ENCODE measurements at places on chromosomes 4 and X. TPM values are rescaled to one million over a fixed set of nuclear protein-coding genes. Genes with fewer than 3 reads are reported as not detected.

Gene TMSB15C
- total RNA-seq: not detected

Gene SOWAHB
- not detected for total RNA-seq

- DNase-seq: no peak
Observed at GRCh38 chrX:39065051-39065871, 264.0 kb downstream of the MID1IP1 start.

- peak; percentile 74 for DNase-seq
Observed at GRCh38 chr4:78585633-78586032, 34.1 kb downstream of the ANXA3 start.

GRCh38 chrX:103446665-103447302, 70.4 kb downstream of the BEX3 start:
- no peak for DNase-seq

DNA sequence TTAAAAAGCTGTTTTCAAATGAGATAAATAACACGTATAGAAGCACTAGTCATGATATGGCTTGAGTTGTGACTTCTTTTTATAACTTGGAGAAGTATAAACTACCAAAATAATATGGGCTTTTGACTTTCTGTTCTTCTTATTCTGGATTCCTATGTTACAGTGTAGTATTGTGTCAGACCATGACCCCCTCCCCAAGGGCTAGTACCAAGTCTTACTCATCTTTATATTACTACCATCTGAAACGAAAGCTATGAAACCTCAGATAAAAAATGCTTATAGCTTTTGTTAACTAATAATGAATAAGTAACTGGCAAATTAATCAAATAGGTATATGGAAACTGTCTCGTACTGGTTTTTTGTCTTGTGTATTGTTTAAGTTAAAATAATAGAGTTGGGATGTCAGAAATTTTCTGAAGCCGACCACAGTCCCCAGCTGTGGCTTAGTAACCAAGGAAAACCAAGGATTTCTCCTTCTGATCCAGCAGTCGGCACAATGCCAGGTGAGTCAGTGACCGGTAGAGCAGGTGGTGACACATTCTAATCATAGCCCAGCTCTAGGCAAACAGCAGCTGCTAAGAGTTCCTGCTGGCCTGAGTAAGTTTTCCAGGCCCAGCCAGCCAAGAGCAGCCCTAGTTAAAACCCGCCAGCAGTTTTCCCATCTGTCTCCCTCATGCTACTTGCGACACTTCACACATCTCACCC, 163.3 kb upstream of the PRDX4 start:
- peak; percentile 92 for DNase-seq

DNA sequence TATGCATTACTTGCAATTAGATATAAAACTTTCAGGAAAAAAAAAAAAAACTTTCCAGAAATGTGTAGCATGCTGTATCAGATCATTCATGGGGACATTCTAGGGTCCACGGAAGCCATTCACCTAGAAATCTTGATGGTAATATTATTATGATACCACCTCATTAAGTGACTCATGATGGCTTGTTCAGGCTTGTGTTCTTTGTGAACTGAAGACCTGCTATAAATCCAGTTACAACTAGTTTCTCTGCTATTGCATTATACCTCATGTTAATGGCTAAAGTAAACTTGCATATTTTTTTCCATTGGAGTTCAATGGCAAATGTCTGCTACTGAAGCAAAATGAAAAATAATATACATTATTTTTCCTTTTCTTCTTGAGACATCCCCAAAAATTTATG, 35.3 kb upstream of the PTPN13 start:
- DNase-seq: no peak

Data from MG63 (cell line).